ENCODE measurements at places on chromosomes 4 and X.

DNA sequence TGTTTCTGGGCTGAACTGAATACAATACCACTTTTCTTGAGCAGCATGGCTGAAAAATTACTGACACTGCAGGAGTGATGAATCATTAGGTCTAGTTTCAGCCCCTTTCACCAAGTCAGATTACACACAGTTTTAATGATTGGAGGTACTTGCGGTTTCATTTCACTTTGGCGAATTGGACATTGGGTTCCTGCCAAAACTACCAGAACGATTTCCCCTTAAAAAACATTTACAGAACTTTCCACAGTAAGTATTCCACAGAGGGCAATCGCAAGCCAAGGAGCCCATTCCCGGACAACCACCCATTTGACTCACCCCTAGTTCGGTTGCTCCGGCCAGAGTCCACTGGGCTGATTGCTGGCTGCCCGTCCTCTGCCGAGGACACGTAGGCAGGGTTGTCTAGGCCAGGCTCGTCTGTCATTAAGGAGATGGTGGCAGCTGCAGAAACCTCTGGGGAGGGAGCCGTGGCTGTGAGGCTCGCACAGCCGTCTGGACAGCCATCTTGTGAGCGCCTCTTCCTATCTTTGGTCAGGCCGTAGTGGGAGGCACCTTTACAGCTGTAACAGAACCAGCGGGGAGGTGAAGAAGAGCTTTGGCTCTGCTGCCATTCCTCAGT, 83.5 kb downstream of the LNX1 start:
- no peak for DNase-seq

DNA sequence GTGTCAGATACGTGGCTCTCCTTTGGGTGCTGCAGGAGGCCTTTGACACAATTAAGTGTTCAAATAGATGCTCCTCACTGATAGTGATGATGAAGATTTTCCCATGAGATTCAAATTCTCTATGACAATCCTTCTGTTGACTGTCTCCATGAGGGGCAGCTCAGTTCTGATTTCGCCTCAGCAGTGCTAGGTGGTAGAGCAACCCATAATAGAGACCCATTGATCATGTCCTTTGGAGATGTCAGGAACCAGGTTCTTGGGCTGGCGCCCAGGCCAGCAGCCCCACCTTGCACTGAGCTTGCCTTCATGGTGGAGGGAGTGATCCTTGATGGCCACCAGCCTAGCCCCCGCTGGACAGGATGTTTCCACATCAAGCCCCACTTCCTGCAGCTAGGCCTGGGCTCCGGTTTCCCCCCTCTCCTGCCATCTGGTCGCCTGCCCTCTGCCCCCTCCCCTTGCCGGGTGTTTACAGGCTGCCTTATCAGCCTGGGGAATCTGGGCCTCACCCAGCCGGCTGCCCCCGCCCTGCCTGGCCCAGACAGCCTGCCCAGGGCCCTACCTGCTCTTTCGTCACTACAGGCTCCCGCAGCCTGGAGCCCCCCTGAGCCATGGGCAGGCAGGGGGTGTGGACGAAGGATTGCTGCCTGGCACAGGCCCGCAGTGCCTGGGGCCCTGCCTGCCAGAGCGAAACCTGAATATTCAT, 12.6 kb downstream of the ELF4 start:
- no peak for DNase-seq

DNA sequence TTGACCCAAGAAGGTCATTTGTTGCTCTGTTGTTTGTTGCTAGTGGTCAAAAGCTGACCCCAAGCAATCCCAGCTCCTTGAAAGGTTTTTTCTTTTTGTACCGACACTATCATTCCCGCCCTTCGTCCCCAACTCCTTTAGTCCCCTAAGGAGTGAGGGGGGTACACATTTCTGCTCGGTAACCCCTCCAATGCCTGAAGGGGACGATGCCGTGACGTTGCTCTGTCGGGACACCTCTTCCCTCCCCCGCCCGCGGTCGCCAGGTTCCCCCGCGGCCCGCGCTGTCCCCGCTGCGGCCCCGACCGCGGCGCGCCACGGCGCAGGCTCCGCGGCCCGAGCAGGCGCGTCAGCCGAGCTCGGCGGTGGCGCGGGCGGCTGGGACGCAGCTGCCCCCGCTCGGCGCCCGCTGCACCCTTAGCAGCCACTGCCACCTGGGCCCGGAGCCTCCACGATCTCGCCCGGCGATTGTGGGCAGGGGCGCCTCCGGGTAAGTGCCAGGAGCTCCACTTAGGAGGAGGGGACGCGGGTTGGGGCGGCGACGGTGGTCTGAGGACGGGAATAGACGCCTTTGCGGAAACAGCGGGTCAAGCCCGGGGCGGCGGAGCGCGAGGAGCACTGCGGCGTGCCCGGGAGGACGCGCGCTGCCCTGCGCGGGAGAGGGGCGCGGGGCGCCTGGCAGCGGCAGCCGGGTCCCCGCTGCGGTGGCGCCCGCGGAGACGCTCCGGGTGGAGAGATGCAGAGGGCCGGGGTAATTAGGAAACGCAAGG, at the start of gene GLRB:
GLRB (plus strand) TSS at position 340 of the 767 bp plus-strand sequence. CDS start 1,875 bp downstream, outside the sequence.
- no peak for DNase-seq

DNA sequence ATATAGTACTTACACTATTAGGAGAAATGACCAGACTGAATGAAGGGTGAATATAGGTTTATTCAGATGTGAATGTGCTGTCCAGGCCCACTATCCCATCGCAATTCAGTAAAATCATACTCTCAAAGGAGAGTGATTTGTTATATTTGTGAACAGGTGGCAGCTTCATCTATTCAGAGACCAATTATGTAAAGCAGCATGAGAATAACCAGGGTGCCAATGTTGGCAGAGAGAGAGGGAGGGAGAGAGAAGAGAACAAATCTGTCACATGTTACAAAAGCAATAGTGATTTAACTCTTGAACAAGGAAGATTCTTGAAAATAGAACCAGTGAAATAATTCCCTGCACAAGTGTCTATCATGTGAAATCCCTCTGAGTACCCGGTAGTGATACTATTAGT, 38.9 kb upstream of the TLL1 start:
- DNase-seq = no peak

DNA sequence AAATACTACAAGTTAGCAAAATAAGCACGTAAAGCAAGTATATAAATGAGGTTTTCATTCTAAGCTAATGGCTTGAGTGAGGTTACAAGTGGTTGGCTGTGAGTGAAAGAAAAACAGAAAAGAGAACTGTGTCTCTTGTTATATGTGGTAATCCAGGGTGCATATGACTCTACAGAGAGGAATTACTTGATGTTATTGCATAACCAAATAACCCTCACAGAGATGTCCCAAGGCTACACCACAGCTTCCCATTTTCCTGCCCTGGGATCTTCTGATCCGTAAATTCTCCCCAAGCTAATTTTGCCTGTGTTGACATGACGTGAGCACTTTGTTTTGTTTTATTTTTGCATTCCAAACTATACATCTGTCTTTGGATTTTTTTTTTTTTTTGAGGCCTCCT, 470.0 kb upstream of the INTU start:
- DNase-seq = no peak

- no peak for DNase-seq
These were observed 1286.6 kb downstream of the FSTL5 start for GRCh38 chr4:160877087-160877790.

- DNase-seq = no peak
These were observed 105.8 kb upstream of the PDHA1 start for GRCh38 chrX:19237901-19238300.

DNA sequence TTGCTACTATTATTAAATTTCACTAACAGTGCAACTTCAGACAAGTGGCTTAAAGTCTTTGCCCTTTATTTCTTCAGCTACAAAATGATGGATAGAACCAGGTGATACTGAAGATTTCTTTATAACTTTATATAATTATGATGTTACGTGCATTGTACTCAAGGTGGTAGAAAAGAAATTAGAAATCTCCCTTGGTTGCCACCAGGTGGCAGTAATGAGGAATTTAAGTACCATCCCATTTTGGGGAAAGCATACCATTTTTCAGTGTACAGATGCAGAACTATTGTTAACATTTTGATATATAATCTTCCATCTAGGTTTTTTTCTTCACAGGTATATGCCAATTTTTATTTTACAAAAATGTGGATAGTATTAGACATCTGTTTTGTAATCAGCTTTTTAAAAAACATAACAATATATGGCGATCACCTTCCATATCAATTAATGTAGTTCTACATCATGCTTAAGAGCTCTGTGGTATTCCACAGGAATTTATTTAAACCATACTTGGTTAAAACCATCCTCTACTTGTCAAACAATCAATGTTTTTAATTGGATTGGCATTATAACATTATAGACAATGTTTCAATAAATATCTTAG, 37.7 kb upstream of the RAB33B start:
- DNase-seq = no peak

GRCh38 chrX:72100824-72101351, 30.8 kb downstream of the RTL5 start:
- DNase-seq = peak; percentile 26

- DNase-seq = no peak
These were observed 26.1 kb downstream of the ACOX3 start for GRCh38 chr4:8414377-8414776.

DNA sequence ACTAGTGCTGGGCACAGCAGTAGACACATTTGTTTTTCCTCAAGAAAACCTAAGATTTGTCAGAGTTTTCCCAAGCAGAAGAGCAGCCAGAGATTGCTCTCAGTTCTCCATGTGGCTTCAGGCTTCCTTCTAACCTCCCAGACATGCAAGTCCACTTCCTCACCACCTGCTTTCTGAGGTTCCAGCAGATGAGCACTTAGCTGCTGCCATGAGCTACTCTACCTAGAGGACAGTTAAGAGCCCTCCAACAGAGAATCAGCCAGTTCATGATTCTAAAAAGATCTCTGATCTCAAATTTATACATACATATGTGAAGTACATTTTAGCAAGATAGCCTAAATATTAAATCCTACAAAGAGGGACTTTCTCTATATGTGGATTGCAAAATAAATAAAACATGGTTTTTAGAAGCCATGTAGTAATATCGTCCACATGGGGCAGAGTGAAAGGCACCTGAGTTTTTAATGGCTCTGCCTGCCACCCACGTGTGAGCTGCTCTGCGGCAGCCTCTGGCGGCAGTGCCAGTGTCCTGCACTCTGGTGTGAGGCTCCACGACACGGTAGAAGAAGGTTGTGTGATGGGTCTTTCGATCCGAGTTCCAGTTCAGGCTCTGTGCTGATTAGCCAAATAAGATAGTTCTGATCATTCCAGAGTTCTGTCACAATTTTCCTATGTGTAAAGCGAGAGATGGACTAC, 10.3 kb downstream of the CYP4V2 start:
- DNase-seq = peak; percentile 49

GRCh38 chrX:680062-680461, 49.5 kb downstream of the SHOX start:
- DNase-seq = no peak

DNA sequence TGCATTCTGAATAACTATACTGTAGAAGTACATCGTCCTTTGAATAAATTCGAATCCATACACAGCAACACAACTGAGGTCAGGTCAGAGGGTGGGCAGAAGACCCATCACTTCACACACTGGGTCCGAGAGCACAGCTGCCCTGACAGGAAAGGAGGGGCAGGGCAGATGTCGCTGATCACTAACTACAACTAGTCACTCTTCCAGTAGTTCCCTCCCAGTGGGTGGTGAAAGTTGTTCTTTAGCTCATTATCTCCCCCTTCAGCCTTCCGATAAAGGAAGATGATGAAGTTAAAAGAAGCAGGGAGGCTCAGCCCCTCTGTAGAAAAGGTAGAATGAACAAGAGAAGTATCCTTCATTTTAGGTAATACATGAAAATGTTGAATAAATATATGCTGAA, 278.9 kb downstream of the INPP4B start:
- DNase-seq = no peak

DNA sequence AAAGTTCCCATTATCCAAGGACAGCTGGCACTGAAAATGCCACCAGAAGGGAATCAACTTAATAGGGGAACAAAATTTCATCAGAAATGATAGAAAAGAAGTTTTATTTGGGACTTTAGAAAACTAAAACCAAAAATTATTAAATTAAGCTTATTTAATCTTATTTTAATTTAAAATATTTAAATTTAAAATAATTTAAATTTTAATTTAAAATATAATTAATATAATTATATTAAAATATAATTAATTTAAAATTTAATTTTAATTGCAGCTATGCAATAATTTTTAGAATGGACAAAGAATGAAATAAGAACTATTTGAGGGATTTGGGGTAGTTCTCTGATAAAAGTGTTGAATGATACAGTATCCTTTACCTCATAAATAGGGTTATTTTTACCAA, 10.2 kb upstream of the VAMP7 start:
- DNase-seq = no peak

GRCh38 chr4:20248155-20248558, 3.5 kb upstream of the SLIT2 start:
- DNase-seq = no peak

DNA sequence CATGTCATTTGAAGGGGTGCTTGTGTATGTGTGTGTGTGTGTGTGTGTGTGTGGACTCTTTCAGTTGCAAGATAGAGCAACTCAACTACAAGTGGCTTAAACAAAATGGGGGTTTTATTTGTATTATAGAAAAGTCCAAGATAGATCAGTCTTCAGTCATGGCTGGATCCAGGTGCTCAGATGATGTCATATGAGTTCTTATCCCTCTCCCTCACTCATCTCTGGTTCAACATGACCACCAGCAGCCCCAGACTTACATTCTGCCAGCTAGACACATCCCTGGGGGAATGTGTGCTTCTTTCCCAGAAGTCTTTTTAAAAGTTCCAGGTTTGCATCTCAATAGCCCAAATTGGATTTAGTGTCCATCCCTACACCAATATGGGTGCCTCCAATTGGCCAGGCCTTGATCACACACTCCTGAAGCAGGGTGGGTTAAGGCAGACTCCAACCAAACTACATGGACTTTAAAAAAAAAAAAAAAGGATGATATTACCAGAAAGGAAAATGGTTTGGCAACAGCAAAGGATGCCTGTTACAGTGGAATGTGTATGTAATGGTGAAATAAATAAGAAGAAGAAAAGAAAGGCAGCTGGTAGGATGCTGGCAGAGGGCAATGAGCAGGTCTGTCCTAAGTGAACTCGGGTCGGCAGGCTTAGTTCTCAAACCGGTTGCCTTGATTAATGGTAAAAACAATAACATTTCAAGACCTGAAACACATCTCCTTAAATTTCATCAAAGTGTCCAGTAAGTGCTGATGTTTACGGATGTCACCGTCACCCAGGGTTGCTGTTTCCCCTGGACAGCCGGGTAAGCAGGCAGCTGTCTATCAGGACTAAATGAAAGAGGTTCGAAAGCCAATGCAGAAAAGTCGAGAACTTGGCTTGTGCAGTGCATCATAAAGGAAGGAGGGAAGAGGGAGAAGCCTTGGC, 107.7 kb downstream of the SMIM20 start:
- DNase-seq = no peak

All from GM18507 (cell line).